ENCODE measurements at places on chromosomes 4 and X.

DNA sequence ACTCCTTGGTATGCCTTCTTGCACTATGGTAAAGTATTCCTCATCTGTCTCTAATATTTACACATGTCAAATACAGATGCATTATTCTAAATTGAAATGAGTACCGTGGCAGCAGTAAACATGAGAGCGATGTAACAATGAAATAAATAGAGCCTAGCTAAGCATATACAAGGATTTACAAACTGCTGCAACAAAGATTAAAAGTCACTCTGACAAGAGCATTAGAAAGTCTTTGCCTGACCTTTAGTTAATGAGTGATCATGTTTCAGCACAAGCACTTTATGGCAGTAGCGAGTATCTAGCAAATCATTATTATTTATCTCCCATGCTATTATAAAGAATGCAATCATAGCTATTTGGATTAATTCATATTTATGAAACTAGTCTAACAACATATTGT is 547.0 kb upstream of the NDST4 start:
- DNase-seq, result no peak

GRCh38 chr4:6684656-6685055 is 9.0 kb upstream of the S100P start:
- DNase-seq, result no peak

DNA sequence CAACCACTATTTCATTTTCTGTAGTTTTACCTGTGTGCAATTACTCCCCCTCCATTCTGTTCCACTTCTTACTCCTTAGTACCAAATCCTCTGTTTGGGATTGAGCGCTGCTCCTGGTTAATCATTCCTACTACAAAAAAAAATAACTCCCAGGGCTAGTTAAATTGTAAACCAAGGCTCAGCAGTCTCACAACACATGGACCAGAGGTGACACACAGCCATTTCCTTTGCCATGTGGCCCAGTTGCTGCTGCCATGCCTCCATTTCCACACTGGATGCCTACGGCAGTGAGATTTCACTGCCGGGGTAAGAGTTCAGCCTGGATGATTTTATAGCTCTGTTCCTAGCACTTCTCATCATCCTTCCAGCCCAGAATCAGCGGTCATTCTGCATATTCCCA is 107.2 kb downstream of the AKAP4 start:
- no peak for DNase-seq

DNA sequence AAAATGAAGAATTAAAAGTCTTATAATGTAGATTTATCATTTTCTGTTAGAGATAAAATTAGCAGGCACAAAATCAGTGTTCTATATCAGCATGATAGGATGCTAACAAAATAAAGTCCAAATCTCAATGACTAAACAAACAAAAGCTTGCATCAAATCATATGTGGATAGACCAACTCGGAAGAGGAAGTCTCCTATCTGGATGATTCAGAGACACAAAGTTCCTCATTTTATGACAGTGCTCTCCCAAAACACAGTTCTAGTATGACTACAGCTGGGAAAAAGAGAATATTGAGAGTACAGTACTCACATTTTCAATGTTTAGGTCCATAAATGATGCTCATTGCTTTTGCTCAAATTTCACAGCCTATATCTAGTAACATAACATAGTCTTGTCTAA is 376.1 kb upstream of the CTSO start:
- no peak for DNase-seq

GRCh38 chr4:142314686-142315085 is 531.4 kb downstream of the INPP4B start:
- peak; percentile 69 for DNase-seq

DNA sequence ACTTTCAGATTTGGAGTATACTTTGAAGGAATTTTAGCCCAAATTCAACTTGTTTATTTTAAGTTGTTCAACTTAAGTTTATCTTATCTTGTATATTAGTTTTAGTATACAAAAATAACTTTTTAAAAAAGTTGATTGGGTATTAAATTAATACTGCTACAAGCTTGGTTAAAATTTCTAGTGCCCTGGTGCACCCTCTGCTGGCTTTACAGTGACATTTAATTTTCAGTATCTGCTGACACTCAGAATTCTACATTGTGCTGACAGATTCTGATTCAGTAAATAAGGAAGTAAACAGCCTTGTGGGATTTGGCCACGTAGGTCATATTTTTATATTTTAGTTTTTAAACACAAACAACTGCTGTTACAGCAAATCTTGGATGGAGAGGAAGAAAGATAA is 2.9 kb downstream of the EDA start:
- peak; percentile 7 for DNase-seq

GRCh38 chrX:54560411-54560810 is 30.4 kb downstream of the GNL3L start:
- no peak for DNase-seq

GRCh38 chrX:21738210-21738949 is 19.5 kb downstream of the SMPX start:
- DNase-seq, result no peak

DNA sequence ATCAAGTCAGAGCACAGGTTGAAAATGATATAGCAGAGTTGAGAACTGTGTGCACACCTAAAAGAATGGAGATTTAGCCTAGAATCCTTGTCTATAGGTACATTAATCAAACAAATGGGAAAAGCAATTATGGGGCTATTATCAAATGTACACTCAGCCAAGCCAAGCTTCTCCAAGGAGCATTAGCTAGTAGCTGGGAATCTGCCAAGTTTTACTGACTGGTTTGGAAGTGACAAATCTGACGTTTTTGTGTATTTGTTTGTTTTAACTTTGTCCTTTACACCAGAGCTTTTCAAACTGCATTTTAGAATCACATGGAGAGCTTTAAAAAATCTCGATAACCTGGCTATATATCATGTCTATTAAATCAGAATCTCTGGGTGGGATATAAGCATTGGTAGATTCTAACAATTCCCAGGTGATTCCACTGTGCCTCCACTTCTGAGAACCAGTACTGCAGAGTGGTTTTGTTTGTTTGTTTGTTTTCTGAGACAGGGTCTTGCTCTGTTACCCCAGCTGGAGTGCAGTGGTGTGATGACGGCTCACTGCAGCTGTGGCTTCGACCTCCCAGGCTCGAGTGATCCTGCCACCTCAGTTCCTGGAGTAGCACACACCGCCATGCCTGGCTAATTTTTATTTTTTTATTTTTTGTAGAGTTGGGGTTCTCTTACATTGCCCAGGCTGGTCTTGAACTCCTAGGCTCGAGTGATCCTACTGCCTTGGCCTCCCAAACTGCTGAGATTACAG is 279.8 kb downstream of the UNC5C start:
- no peak for DNase-seq

DNA sequence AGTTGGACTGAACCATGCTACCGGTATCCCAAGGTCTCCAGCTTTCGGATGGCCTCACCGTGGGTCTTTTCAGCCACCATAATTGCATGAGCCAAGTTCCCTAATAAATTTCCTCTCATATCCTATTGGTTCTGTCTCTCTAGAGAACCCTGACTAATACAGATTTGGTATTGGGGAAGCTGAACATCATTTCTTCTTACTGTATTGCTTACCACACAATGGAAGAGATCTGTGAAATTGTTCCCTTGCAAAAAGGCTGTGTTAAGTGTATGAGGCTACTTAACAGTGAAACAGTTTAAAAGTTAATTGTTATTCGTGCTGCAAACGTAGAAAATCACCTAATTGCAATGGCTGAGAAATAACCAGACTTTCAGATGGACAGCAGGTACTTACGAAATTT is 34.0 kb downstream of the PLAC8 start:
- no peak for DNase-seq

DNA sequence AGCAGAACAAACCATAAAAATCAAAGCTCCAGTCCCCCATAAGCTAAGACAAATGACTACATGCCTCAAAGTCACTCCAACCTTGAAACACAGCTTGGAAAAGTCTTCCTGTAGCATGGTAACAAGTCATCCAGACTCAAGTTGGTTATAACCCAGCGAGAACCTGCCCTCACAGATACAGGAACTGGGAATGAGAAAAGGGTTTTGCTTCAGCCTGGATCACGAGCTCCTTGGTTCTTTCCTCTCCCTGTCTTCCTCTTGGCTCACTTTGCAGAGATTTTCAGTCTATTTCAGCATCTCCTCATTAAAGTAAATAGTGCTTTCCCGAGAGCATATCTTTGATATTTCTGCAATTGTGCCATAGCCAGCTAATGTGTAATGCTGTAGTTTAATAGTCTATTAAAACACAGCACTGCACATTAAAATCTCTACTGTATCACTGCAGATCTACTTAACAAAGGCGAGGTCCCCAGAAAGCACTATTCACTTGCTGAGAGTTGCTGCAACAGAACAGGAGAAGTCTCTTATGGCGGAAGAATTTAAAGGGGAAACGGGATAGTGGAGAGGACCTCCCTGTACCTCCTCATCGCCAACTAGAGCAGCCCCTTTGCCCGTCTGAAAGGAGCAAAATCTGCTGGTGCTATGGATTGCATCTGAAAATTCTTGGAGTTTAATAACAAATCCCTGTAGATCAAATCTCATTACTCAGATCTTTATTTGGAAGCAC is 249.3 kb upstream of the GATB start:
- DNase-seq, result no peak

DNA sequence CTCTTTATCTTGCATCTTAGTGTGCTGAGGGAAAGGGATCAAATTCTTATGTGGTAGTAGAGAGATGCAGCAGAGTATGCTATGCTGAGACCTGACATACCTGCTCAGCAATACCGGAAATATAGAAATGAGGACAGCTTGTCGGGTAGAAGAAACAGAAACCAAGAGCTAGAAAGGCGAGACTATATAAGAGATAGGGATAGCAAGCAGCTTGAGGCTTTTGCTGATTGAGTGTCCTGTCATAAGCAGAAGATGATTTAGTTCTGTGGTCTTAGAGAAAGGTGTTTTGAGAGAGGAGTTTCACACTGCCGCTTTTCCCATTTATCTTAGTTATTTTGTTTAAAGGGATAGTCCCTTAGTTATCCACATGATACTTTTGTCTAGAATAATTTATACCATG is 31.7 kb downstream of the USP9X start:
- DNase-seq, result no peak

DNA sequence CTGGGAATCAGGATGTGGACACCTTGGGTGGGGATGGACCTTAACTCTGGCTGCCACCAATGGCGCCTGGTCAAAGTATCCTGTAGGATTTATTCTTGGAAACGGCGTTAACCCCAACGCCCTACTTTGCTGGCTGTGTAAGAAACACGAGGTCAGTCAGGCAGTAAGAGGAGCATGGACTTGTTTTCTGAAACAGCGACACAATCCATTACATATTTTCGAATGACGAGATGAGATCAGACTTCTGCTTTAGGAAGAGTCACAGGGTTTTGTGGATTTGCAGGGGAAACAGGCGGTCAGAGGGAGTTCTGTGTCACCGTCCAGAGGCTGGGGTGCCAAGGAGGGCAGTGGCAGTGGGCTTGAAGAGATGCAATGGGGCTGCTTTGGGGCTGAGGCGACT is 92.2 kb downstream of the TBL1X start:
- no peak for DNase-seq

DNA sequence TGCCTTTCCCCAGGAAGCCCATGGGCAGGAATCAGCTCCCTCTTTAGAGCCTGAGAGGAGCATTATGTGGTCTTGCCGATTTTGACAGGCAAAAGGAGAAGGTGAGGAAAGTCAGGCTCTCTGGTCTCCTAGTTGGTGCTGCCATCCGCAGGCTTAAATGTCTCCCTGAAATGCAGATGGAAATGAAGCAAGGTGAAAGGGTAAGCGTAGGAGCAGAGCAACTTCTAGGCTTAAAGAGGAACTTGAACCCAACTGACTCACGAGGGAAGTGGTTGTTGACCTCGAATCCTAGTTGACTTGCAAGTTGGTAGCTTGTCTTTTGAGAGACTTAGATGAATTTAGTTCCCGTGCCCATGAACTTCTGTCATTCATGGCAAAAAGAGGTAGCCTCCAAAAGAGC is 205.9 kb downstream of the PTTG2 start:
- no peak for DNase-seq

Data from LoVo (cell line).